ENCODE measurements at places on chromosomes 16 and 17.

GRCh38 chr17:39001703-39002637 is 34.8 kb upstream of the FBXO47 start:
- DNase-seq: no peak

DNA sequence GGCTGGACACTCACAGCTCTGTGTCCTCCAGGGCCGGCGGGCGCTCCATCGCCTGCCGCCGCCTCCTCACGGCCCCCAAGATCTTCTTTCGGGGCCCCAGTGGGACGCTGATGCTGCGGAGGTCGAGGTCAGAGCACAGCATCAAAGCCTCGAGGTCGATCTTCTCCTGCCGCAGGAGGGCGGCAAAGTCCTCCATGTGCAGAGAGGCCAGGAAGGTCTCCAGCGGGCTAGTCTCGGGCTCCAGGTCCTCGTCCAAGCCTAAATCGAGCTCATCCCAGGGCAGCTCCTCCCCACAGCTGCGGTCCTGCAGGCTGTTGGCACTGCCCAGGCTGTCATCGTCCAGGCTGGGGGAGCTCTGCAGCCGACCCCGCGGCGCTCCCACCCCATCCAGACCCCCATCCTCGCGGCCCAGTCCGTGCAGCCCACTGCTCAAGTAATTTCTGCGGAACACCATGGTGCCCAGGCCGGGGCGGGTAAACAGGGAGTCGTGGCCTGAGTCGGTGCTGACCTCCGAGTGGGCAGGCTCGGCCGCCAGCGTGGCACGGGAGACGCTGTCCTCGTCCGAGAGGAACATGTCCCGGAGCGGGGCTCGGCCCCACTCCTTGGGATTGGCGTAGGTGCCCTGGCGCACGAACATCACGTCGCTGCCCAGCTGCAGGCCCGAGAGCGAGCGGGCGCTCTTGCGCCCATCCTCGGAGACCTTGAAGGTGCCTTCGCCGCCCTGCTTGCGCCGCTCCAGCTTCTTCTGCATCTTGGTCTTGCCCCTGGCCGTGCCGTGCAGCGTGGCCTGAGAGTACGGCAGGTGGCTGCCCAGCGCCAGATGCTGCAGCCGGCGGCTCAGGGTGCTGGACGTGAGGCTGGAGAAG is 3.4 kb downstream of the USH1G start:
- peak; percentile 32 for DNase-seq

- DNase-seq: no peak
Observed at GRCh38 chr17:43805117-43805516, 24.9 kb downstream of the CFAP97D1 start.

- DNase-seq: peak; percentile 42
Observed at GRCh38 chr17:65243838-65244625, 106.9 kb downstream of the RGS9 start.

- peak; percentile 46 for DNase-seq
Observed at GRCh38 chr17:15490634-15491261, 23.3 kb upstream of the CDRT4 start.

DNA sequence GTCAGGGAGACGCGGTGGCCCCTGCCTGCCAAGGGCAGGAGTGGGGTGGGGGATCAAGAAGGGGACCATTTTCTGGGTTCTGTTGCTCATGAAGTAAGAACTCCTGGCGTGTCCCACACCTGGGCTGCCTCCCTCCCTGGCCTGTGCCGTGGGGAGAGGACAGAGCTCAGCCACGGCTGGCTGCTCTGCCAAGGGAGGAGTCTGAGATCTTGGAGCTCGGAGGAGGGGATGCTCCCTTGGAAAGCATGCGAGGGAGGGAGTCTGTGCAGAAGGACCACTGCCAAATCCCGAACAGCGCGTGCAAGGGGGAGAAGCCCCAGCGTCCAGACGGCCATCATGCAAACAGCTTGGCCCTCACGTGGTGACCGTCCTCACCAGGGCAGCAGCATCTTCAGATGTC is 64.2 kb upstream of the ZNF469 start:
- DNase-seq: no peak

DNA sequence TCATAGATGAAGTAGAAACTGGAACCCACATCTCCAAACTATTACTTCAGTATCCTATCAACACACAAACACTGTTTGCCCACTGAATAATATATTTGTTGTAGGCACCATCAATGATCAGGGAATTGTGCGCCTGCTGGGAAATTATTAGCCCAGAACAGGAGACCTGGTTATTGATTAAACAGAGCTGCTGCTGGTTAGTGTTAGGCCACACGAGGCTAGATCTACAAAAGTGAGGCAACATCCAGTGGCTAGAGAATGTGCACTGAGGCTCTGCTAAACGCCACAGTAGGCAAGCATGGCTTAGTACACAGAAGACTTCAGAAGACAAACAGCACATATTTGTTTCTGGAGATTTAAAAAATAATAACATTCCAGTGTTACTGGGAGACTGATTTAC is 11.0 kb downstream of the ABHD15 start:
- DNase-seq: no peak

DNA sequence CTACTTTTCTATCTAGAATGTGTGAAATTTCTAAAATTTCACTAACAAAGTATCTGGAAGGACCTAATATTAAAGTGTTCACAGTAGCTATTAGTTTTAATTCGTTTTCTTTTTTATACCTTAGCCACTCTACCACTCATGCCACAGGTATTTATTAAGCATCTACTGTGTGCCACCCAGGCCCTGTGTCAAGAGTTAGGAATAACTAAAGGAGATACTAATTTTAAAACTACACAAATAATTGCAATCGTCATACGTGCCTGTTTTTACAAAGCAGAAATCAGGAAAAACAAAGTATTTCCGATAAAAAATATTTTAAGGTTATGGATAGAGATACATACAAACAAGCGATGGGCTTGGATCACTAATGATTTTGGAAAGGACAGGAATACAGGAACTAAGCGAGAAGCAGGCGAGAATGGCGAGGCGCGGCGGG is 483 bp upstream of the EEF2K start:
- no peak for DNase-seq

DNA sequence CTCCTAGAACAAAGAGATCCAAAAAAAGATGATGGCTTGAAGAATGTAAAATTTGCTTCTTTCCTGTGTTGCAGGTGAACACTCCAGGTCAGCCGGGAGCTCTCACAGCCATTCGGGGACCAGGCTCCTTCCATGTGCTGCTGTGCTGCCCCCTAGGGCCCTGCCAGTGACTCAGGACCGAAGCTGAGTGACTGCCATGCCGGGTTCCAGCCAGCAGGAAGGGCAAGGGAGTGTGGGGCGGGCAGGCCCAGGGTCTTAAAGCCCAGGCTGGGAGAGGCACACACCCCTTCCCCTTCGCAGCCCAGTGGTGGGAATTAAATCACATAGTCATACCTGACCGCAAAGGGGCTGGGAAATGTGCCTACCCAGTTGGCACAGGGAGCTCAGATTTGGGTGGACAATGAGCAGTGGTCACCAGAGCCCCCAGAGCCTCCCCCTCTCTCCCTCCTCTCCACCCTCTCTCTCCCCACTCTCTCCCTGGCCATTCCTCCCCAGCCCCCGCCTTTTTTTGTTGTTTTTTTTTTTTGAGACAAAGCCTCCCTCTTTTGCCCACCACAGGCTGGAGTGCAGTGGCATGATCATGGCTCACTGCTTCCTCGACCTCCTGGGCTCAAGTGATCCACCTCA is 11.5 kb downstream of the EPOP start:
- peak; percentile 74 for DNase-seq

GRCh38 chr16:35751191-35751941 is 2292.0 kb downstream of the TP53TG3F start:
- no peak for DNase-seq

GRCh38 chr16:89938175-89938885 is 10.2 kb upstream of the DEF8 start:
- no peak for DNase-seq

- peak; percentile 70 for DNase-seq
Observed at GRCh38 chr17:57868007-57868909, 18.4 kb upstream of the MRPS23 start.

GRCh38 chr17:61487161-61487988 is 35.2 kb downstream of the TBX4 start:
- DNase-seq: no peak

- no peak for DNase-seq
Observed at GRCh38 chr16:50741225-50741780, 583 bp upstream of the CYLD start.

DNA sequence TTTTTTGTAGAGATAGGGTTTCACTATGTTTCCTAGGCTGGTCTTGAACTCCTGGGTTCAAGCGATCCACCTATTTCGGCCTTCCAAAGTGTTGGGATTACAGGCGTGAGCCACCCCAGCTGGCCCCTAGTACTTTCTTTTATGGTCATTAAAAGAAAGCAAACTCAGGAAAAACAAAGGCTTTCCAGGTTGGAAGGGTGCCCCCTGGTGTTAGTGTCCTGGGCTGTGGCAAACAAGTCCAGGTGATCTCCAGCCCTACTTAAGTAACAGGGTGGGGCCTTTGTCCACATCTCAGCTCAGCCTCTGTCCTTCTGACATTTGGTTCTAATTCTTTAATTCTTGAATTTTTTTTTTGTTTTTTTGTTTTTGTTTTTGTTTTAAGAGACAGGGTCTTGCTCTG is 6.9 kb downstream of the IGFBP4 start:
- peak; percentile 67 for DNase-seq

- DNase-seq: no peak
Observed at GRCh38 chr17:33389504-33390135, 96.5 kb upstream of the ASIC2 start.

GRCh38 chr17:57569853-57570252 is 175.2 kb downstream of the CCDC182 start:
- DNase-seq: no peak

DNA sequence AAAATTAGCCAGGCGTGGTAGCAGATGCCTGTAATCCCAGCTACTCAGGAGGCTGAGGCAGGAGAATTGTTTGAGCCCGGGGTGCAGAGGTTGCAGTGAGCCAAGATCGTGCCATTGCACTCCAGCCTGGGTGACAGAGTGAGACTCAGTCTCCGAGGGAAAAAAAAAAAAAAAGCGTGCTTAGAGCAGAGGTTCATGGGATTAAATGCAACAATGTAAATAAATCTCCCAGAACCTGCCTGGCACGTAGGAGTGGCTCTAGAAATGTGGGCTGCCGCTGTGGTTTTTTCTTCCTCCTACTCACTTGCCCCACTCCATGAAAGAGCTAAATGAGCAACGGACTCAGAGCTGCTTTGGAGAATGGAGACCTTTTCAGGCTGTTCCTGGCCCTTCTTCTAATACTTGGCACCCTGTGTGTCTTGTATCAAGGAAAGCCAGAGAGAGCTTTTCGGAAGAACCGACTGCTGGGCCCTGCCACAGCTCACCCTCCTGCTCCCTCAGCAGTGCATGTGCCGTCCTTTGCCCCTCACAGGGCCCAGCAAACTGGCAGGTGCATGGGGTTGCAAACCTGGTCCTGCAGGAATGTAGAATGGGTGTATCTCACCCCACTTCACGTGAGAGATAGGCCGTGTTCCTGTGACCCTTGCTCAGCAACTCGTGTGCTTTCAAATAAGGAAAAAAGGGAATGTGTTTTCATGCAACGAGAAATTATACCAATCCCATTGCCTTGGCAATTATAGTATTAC is 52.0 kb downstream of the LDHD start:
- peak; percentile 56 for DNase-seq

- no peak for DNase-seq
Observed at GRCh38 chr16:8887952-8888560, 5.9 kb downstream of the LITAFD start.

DNA sequence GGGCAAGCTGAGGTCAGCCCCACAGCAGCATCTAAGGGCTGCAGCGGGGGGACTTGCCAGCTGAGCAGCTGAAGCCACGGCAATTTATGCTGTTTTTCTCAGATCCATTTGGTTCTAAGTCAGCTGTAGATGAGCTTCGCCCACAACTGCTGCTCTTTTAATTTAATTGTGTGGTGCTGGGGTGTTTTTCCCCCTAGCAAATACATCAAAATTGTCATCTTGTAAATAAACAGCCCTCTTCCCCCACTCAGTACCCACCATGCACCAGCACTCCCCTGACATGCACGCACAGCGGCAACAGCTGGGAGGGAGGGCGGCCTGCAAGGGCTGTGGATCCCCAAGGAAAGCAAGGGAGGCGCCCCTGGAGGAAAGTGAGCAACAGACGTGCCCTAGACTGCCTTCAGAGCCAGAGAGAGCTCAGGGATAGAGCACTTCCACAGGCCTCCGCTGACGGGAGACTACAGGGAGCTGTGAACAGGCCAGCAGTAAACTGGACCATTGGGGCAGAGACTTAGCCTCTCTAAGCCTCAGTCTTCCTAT is 149.5 kb downstream of the TMEM132E start:
- DNase-seq: no peak

GRCh38 chr17:80786887-80787286 is 204.8 kb upstream of the CHMP6 start:
- DNase-seq: no peak

- DNase-seq: no peak
Observed at GRCh38 chr16:76639685-76640289, 362.6 kb downstream of the CNTNAP4 start.

DNA sequence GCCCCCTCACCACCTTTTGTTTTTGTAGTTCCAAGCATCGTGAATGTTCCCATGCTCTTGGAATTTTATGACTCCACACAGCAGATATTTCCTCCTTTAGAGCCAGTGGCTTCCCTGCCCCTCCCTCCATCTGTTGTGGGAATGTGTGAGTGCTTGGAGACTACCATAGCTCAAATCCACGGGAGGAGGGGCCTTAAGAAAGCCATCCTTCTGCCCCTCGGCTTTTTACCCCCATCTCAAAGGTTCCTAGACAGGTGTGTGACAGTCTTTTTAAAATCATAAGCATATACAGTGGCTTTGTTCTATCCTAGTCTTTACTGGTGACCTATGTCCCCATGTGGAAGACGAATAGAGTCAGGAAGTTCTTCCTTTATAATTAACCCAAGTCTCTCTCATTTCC is 47.2 kb downstream of the YPEL2 start:
- DNase-seq: no peak

DNA sequence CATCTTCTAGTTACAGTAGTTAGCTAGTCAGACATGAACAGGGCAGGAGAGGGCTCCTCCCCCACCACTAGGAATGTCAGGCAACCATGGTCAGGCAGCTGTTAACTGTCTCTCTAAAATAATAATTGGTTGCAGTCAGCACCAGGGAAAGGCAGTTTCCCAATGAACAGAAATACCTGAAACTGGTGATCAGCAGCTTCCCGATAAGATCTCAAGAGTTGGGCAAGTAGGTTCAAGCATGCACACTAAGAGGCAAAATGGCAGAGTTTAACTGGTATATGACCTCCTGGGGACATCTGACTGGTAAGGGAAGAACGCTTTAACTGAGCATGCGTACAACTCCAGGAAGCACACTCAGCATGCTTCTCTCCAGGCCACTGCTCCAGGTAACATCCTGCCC is 12.6 kb upstream of the XYLT1 start:
- no peak for DNase-seq

DNA sequence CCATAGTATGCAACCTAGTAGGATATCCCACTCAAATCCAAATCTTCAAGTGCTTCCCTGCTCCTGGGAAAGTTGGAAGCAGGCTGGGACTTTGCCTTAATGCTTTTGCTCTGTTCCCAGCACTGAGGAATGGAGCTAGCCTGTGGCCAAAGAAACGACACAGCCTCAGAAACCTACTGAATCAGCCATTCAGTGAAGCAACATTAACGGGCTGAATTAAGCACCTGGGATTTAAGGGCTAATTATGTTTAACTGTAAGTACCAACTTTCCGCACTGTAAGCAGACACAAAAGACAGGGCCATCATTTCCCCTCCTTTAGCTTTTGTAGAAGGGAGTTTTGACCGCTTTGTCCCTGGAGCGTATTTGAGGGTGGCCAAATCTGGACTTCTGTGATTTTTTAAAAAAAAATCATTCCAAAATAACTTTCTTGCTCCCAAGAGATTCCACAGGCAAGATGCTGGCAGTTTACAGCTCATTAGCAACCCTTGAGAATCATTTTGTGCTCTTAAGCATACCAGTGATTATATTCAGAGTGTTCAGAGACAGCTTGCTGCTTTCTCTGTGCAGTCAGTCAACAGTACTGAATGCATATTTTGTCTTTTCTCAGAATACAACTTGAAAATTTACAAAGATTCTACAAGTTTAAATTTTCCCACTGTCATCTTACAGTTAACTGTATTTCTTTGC is 17.6 kb upstream of the NOL11 start:
- DNase-seq: no peak
